Left ventricle myocardium inferior (tissue), 1 donor: ENCODE measurements at places on chromosomes 7 and 10. TPM values are rescaled to one million over a fixed set of nuclear protein-coding genes. Genes with fewer than 3 reads are reported as not detected.

CDK1 gene
- 1.5 TPM for total RNA-seq

ZNF479 gene
- total RNA-seq, result not detected

GRCh38 chr10:91909117-91909677 lies at the start of gene FGFBP3:
FGFBP3 (minus strand) TSS chr10:91909486; CDS start chr10:91908969, 517 bp downstream.
- H3K27ac ChIP-seq, result peak within 1 kb of the TSS; percentile 82
- peaks cover 29% of the 10 kb centered on the region for H3K4me1 ChIP-seq
- no peaks in the 10 kb centered on the region for H3K36me3 ChIP-seq
- no peak for DNase-seq

ASZ1 gene
- not detected for total RNA-seq

GRCh38 chr7:28510026-28510369 lies 97.7 kb downstream of the CREB5 start:
- H3K4me3 ChIP-seq, result no peak overlapping the region
- H3K4me1 ChIP-seq, result peaks cover 6% of the 10 kb centered on the region
- no peaks in the 10 kb centered on the region for H3K36me3 ChIP-seq
- no peaks in the 10 kb centered on the region for H3K27me3 ChIP-seq
- DNase-seq, result no peak

ASB10 gene
- 35.4 TPM for total RNA-seq

ACSM6 gene
- total RNA-seq, result not detected

- peak overlapping the region; percentile 39 for H3K27ac ChIP-seq
- H3K4me3 ChIP-seq, result no peak overlapping the region
- peak; percentile 93 for DNase-seq
These were observed 21.6 kb downstream of the TMEM72 start for GRCh38 chr10:44932517-44933450.

GRCh38 chr10:94496010-94496409 lies 49.6 kb upstream of the HELLS start:
- H3K4me3 ChIP-seq, result no peak overlapping the region
- H3K4me1 ChIP-seq, result peaks cover 5% of the 10 kb centered on the region
- H3K27ac ChIP-seq, result no peak overlapping the region
- DNase-seq, result no peak
- no peaks in the 10 kb centered on the region for H3K27me3 ChIP-seq

POLD2 gene
- total RNA-seq, result 78.0 TPM

GRCh38 chr10:65891073-65891981 lies 1034.5 kb upstream of the LRRTM3 start:
- no peak overlapping the region for H3K4me3 ChIP-seq
- H3K27ac ChIP-seq, result no peak overlapping the region
- no peak for DNase-seq
- no peaks in the 10 kb centered on the region for H3K4me1 ChIP-seq
- H3K36me3 ChIP-seq, result no peaks in the 10 kb centered on the region
- H3K27me3 ChIP-seq, result no peaks in the 10 kb centered on the region

CYP2C8 gene
- total RNA-seq, result not detected

GRCh38 chr10:79266543-79267312 lies 80.5 kb upstream of the PPIF start:
- H3K36me3 ChIP-seq, result peaks cover 8% of the 10 kb centered on the region
- no peaks in the 10 kb centered on the region for H3K27me3 ChIP-seq
- H3K4me1 ChIP-seq, result peaks cover 100% of the 10 kb centered on the region
- H3K27ac ChIP-seq, result peak overlapping the region; percentile 93

GRCh38 chr7:26081638-26082037 lies 70.4 kb upstream of the NFE2L3 start:
- no peak for DNase-seq
- no peaks in the 10 kb centered on the region for H3K36me3 ChIP-seq
- peaks cover 97% of the 10 kb centered on the region for H3K27me3 ChIP-seq
- no peak overlapping the region for H3K4me3 ChIP-seq

DNA sequence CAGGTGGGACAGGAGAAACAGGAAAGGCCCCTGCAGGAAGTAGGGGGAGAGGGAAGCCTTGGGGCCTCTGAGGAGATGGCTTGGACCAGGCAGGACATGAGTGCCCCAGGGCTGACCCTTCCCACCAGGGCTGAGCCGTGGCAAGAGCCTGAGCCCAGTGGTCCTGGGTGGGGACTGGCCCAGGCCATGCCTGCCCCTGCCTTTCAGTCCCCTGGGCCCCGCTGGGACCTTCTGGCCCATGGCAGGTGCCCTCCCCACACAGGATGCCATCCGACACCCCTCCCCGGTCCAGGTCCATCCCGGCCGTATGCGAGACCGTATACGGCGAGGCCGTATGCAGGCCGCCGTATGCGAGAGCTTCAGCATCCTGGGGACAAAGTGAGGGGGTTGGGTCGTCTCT lies 2.0 kb downstream of the GRIFIN start:
- no peaks in the 10 kb centered on the region for H3K36me3 ChIP-seq
- peaks cover 49% of the 10 kb centered on the region for H3K27me3 ChIP-seq
- H3K27ac ChIP-seq, result no peak overlapping the region

DRGX gene
- not detected for total RNA-seq

- DNase-seq, result no peak
- no peaks in the 10 kb centered on the region for H3K36me3 ChIP-seq
These were observed 6.3 kb downstream of the SMURF1 start for GRCh38 chr7:99137411-99138180.

GRCh38 chr10:34081347-34081743 lies 733.8 kb downstream of the PARD3 start:
- no peaks in the 10 kb centered on the region for H3K36me3 ChIP-seq
- no peak for DNase-seq
- H3K27ac ChIP-seq, result peak overlapping the region; percentile 44
- no peaks in the 10 kb centered on the region for H3K27me3 ChIP-seq
- H3K4me3 ChIP-seq, result no peak overlapping the region

DNA sequence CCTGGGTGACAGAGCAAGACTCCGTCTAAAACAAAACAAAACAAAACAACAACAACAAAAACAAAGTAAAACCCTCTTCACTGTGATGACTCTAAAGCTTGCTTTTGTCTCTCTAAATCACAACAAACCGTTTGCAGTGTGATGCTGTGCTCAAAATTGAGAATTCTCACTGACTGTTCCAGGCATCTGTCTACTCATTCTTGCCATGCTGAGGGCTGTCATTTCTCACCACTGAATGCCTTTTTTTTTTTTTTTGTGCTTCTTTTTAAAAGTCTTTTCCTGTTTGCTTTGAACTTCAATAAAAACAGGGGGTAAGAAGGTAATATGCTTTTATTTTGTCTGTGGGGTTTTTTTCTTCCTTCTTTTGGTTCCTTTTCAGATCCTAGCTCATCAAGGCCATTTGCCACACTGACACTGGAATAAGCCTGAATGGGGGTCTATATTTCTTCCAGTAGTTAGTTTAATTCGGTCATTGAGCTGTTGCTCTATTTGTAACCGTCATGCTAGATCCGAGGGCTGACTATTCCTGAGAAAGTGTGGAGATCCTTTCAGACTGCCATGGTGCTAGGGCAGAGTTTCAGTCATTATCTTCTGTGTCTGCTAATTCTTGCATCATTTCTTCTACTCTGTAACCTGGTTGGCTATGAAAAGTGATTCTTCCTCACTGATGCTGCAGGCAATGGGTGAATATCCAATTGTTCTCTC lies 10.6 kb downstream of the FAS start:
- H3K27me3 ChIP-seq, result no peaks in the 10 kb centered on the region
- H3K36me3 ChIP-seq, result peaks cover 13% of the 10 kb centered on the region
- peak overlapping the region; percentile 61 for H3K27ac ChIP-seq
- no peak for DNase-seq
- peaks cover 58% of the 10 kb centered on the region for H3K4me1 ChIP-seq

DNA sequence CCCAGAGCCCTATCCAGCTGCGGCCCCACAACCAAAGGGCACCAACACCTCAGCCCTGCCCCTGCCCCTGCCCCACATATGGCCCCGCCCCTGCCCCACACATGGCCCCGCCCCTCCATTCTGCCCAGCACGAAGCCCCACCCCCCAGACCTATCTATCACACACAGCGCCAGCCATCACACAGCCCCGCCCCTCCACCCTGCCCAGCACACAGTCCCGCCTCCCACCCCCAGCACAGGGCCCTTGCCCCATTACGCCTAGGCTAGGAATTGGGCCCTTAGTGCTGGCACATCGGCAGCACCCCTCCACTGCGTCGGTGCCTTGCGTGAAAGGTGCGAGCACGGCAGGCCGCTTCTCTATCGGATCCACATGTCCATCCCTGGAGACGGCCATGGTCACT lies 126.8 kb downstream of the MAD1L1 start:
- DNase-seq, result no peak
- H3K4me3 ChIP-seq, result no peak overlapping the region
- H3K27me3 ChIP-seq, result no peaks in the 10 kb centered on the region
- H3K36me3 ChIP-seq, result no peaks in the 10 kb centered on the region

DNA sequence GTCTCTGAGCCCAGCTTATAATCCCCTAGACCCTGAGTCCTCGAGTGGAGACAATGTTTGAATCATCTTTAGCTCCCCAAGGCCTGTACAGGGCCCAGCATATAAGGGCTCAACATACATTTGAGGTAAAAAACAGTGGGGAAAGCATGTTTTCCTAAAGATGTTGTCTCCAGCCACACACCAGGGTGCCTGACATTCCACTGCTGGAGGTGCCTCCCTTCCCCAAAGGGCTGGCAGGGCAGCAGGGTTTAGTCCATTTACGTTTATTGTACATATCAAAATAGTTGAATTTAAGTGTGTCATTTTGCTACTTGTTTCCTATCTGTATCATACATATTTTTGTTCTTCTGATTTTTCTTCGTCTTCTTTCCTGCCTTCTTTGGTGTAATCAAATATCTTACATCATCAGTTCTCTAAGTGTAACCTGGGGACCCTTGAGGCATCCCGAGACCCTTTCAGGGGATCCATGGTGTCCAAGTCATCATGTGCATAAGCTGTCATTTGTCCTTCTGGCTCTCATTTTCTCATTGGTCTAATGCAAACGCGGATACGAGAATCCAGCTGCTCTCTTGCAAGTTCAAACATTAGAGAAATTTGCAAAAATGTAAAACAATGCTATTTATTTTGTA lies 101.6 kb downstream of the PDGFA start:
- no peaks in the 10 kb centered on the region for H3K4me1 ChIP-seq
- H3K36me3 ChIP-seq, result no peaks in the 10 kb centered on the region
- no peak overlapping the region for H3K4me3 ChIP-seq
- DNase-seq, result no peak
- H3K27me3 ChIP-seq, result peaks cover 26% of the 10 kb centered on the region
- H3K27ac ChIP-seq, result no peak overlapping the region

DNA sequence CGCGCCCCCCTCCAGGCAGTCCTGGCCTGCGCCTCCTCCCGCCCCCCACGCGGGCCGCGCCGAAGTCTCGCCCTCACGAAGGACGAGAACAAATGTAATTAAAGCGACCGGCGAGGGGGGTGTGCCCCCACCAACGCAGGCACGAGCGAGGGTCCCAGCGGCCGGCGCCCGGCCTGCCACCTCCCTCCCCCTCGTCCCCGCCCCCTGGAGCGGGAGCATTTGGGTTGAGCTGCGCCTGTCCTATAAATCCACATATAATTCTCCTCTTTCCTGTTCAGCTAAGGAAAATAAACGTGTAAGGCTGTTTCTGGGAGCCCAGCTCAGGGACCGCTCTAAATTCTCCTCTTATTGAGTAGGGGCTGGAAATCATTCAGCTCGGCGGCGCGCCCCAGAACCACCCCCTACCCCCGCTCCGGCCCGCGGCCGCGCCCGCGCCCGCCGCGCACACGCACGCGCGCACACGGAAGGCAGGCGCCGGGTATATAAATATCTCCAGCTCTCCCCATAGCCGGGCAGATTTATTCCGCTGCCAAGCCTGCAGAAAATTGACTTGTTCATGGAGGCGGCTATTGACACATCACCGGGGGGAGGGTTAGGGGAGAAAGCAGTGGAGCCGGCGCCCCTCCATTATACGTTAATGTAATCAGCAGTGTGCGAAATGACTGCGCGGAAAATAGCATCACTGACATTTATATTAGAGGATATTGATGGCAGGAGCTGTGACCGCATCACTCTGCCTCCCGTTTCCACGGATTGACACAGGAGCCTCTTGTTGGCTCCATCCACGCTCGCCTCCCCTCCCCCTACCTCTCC lies 61.6 kb upstream of the BTRC start:
- H3K36me3 ChIP-seq, result no peaks in the 10 kb centered on the region
- H3K4me3 ChIP-seq, result peak overlapping the region; percentile 76
- H3K4me1 ChIP-seq, result peaks cover 26% of the 10 kb centered on the region
- peak overlapping the region; percentile 84 for H3K27ac ChIP-seq
- peak; percentile 34 for DNase-seq

CUBN gene
- total RNA-seq, result 0.44 TPM

- peaks cover 58% of the 10 kb centered on the region for H3K4me1 ChIP-seq
- H3K36me3 ChIP-seq, result no peaks in the 10 kb centered on the region
- H3K27ac ChIP-seq, result no peak overlapping the region
- no peak for DNase-seq
- H3K27me3 ChIP-seq, result no peaks in the 10 kb centered on the region
- H3K4me3 ChIP-seq, result no peak overlapping the region
These were observed 2.0 kb upstream of the GTPBP4 start for GRCh38 chr10:986137-986825.

SH2D4B gene
- total RNA-seq, result not detected

AKAP9 gene
- total RNA-seq, result 49.4 TPM

DNA sequence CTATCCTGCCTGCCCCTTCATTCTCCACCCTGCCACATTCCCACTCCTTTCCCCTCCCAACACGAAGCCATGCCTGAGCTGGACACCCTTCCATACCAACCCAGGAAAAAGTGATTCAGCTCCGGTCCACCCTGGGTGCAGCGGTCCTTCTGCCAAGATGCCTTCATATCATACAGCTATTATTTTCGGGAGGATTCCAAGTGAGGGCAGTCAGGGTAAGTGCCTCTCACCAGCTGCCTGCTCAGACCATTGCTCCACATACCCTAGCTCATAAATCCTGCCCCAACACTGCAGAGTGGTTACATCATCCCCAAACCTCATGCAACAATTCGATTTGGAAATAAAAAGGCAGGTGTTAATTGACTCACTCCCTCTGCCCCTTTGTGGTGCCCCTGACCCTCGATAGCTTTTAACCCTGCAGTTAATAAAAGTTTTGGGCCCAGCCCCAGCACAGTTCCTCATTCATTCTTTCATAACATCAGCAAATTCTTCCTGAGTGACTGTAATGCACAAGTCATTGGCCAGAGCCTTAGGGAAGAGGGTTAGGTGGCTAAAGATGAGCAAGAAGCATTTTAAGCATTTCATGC lies 42.6 kb downstream of the ZNF503 start:
- H3K27ac ChIP-seq, result no peak overlapping the region
- H3K4me1 ChIP-seq, result no peaks in the 10 kb centered on the region
- peaks cover 11% of the 10 kb centered on the region for H3K27me3 ChIP-seq
- H3K4me3 ChIP-seq, result no peak overlapping the region
- no peaks in the 10 kb centered on the region for H3K36me3 ChIP-seq

CFAP69 gene
- total RNA-seq, result 3.8 TPM

DNA sequence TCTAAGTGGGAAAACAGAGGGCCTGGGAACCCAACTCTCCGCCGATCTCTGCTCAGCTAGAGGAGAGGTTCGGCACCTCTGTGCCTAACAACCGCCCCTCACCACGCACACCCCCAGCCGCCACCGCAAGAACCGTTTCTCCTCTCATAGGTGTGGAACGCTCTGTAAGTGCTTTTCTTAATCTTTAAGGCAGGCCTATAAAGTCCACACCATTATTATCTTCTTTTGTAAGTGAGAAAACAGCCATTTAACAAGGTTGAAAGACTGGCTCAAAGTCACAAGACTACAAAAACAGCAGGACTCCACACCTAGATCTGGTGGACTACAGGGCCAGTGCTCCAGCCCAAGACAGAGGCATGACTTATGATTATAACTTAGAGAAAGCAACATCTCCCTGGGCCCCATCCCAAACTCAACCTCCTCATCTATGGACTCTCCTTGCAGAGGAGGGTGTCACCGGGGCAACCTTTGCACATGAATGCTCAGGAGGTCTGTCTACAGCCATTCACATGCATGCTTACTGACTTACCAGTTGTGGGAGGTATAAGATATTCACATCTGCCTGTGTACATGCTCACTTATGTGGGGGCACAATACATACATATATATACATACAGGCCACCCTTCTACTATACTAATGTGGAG lies 7.9 kb upstream of the NKX2-3 start:
- H3K4me1 ChIP-seq, result peaks cover 38% of the 10 kb centered on the region
- H3K4me3 ChIP-seq, result no peak overlapping the region
- no peak overlapping the region for H3K27ac ChIP-seq
- peaks cover 100% of the 10 kb centered on the region for H3K27me3 ChIP-seq
- no peak for DNase-seq

ZFAND4 gene
- total RNA-seq, result 11.1 TPM

CTAGE4 gene
- total RNA-seq, result 0.16 TPM
